T-helper 17 cell (primary cell): ENCODE measurements at places on chromosomes 7 and 10. TPM values are rescaled to one million over a fixed set of nuclear protein-coding genes. Genes with fewer than 3 reads are reported as not detected.

The CRTAC1 gene
- not detected for total RNA-seq

The PTF1A gene
- total RNA-seq, result not detected

The KIF20B gene
- total RNA-seq, result 17.6 TPM

The PRF1 gene
- total RNA-seq, result 18.0 TPM

The TFR2 gene
- 6.1 TPM for total RNA-seq

The SLC26A3 gene
- not detected for total RNA-seq

The MMD2 gene
- not detected for total RNA-seq

The SNX10 gene
- total RNA-seq, result 12.4 TPM

The LAMB1 gene
- not detected for total RNA-seq

The PCBD1 gene
- 8.1 TPM for total RNA-seq

The HHEX gene
- total RNA-seq, result 4.9 TPM

The SEMA3E gene
- not detected for total RNA-seq
